ENCODE measurements at places on chromosomes 16 and 17.
A peak's percentile ranks its signal among the peaks of the same experiment; 100 is the strongest.

DNA sequence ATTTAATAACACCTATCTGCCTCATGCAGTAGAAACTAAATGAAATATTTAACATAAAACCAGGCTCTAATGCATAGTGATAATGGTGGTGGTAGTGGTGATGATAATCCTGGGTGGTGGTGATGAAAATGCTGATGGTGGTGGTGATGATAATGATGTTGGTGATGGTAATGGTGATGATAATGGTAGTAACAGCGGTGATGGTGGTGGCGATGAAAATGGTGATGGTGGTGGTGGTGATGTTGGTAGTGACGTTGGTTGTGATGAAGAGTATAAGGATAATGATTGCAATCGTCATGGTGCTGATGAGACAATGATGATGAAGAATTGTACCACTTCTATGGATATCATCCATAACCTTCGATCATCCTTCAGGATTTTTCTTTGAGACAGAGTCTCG, 173.7 kb upstream of the CDH11 start:
- no peak for DNase-seq

DNA sequence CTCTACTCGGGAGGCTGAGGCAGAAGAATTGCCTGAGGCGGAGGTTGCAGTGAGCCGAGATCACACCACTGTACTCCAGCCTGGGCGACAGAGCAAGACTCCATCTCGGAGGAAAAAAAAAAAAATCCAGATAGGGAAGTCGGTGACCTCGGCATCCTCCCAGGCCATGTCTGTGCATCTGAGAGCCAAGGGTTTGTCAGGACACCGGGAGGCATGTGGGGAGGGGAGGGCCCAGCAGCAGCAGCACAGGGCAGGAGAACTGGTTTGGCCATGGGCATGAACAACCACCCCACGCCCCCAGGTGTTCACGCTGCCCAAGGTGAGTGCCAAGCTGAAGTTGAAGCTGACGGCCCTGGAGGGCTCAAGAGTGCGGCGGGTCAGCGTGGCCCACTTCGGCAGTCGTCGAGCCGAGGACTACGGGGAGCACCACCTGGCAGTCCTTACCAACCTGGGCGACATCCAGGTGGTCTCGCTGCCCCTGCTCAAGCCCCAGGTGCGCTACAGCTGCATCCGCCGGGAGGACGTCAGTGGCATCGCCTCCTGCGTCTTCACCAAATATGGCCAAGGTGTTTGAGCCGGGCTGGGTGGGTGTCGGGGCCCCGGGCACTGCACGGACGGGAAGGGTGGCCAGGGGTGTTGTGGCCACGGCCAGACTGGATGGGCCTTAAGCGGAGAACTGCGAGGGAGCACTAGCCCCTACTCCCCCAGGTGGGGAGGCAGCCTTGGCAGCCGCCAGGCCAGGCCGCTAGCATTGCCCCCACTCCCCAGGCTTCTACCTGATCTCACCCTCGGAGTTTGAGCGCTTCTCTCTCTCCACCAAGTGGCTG, 14.7 kb upstream of the MYO15B start:
- no peak for DNase-seq

DNA sequence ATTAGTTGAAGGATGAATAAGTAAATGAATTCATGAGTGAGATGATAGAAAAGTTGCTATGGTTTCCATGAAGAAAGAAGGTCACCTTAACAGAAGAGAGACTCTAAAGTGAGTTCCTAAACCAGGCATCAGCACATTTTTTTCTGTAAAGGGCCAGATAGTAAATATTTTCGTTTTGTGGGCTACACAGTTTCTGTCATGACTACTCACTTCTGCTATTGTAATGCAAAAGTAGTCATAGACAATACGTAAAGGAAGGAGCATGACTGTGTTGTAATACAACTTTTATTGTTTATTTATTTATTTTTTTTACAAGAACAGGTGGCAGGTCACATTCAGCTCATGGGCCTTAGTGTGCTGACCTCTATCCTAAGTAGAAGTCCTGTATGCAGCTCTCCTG, 426.1 kb upstream of the DYNLRB2 start:
- DNase-seq, result no peak

DNA sequence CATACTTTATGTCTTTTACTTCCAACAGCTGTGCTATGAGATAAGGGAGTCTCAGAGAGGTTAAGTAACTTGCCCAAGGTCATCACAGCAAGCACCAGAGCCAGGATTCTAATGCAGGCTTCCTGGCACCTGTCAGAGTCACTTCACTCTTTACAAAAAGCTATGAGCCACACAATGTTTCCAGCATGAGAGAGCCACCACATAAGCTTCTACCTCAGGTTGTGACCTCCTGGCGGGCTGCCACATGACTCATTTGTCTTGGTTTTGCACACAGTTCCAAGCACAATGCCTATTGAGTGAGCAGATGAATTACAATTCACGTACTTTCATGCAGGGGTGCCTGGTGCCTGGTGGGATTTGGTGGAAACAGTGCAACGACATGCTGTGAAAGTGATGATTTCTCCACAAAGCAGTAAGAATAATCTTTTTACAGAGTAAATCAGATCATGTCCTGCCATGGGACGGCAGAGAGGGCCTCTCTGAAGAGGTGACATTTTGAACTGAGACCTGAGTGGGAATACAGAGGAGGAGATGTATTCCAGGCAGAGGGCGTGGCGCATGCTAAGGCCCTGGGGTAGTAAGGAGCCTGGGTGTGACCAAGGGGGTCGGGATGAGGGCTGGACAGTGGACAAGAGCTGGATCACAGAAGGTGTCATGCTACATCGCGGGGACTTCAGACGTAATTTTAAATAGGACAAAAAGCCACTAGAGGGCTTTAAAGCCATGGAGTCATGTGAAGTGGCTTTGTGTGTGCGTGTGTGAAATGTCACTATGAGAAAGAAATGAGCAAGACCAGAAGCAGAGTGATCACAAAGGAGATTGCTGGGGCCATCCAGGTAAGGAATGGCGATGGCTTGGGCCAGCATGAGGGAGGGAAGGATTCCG, 53.4 kb downstream of the CACNG3 start:
- DNase-seq, result peak; percentile 10

DNA sequence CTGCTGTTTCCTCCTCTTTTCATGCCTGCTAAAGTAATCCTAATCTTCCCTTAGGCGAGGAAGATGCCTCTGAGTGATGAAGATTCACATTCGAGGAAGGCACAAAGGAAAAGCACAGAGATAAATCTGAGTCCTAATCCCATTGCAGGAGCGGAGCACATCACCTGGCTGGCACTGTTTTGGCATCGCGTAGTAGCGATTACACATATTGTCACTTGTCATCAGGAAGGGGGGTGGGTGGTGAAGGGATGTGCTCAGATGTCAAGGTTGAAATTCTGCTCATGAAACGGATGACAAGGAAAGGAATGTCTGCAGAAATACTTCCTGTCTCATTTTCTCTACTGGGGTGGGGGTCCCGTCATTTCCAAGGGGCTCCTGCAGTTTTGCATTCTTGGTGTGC, 363.1 kb upstream of the EEF2KMT start:
- no peak for DNase-seq

- no peak for DNase-seq
Measured at GRCh38 chr17:20908313-20909267, 134.2 kb downstream of the USP22 start.

GRCh38 chr17:7586673-7587419, 3.0 kb downstream of the SOX15 start:
- DNase-seq, result no peak

DNA sequence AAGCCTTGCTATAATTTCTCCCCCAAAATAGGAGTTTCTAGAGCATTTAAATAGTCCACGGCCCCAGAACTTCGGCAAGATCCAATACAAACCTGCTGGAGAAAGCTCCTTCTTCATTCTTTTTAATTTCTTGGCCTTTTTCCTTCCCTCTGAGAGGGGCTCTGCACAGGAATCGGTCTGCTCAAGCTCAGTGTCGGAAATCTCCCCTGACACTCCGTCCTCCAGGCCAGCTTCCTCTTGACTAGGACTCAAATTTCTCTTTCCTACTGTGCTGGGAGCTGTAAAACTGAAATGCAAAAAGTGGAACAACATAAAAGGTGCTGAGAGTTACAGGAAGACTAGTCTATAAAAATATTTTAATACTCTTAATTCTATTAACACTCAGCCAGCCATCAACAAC, 183.3 kb downstream of the PARN start:
- DNase-seq, result no peak

GRCh38 chr17:79800325-79801155, 3.7 kb upstream of the CBX8 start:
- no peak for DNase-seq

DNA sequence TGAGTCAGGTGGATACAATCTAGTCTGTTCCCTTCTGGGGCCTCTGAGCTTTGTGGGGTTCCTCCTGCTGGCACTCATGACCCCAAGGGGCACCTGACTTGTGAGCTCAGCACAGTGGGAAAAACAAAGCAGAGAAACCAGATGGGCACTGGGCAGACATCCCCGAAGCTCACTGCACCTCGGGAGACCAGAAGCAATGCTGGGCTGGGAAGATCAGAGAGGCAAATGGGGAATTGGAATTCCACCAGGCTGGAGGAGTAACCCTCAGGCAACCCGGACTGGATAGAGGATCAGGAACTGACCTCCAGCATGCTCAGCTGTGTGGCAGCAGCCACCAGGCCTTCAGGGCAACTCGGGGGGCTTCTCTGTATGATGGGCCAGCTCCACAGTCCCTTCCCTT, 50.3 kb downstream of the ABCC12 start:
- DNase-seq, result no peak

GRCh38 chr16:53537626-53538025, 34.6 kb upstream of the AKTIP start:
- DNase-seq, result no peak

DNA sequence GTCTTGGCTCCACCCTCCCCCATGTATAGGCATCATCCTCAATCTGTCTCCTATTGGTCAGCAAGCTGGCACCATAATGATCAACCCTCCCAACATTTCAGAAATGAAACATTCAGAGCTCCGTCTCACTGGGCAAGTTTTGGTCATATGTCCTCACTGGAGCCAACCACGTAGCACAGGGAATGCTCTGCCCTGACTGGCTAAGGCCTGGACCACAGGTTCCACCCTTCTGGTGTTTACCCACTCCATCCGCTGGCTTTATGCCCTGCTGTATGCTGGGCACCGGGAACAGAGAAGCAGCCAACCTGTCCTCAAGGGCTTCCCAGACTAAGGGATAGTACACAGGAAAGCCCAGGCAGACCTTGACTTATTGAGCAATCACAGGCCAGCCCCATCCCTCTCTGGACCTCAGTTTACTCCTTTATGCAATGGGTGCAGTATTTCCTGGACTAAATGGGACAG, 20.5 kb downstream of the MYO15A start:
- no peak for DNase-seq

DNA sequence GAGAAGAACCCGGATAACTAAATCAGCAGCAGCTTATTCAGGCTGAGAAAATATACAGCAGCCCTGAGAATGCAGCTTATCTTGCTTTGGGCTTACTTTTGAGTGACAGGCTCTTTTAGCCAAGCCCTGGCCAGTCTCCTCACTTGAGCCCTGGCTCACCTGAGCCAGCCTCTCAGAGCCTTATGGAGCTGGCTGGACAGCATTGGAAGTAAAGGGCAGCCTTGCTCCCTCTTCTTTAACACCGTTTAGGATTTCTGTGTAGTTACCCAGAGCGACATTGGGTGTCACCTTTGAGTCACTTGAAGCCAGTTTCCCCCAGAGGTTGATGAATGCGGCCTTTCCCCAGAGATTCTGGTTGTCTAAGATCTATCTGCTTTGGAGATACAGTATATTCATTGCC, 7.7 kb upstream of the NPIPB2 start:
- DNase-seq, result no peak

DNA sequence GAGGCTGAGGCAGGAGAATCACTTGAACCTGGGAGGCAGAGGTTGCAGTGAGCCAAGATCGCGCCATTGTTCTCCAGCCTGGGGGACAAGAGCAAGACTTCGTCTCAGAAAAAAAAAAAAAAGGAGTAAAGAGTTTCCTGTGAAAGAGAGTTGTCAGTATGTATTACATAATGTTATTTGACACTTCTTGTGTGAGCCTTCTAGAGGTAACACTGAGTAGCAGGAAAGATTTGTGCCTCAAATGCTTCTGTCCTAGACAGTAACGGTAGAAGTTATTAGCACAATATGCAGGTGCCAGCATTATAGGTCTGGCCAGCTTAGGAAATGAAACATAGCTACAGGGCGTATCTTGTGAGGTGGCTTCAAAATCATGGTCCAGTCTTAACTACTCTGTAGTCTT, 6.2 kb downstream of the RPS6KB1 start:
- DNase-seq, result no peak

GRCh38 chr16:19223235-19224170, 55.5 kb downstream of the SYT17 start:
- no peak for DNase-seq

GRCh38 chr16:56630134-56630533, 2.3 kb upstream of the MT1M start:
- DNase-seq, result no peak

DNA sequence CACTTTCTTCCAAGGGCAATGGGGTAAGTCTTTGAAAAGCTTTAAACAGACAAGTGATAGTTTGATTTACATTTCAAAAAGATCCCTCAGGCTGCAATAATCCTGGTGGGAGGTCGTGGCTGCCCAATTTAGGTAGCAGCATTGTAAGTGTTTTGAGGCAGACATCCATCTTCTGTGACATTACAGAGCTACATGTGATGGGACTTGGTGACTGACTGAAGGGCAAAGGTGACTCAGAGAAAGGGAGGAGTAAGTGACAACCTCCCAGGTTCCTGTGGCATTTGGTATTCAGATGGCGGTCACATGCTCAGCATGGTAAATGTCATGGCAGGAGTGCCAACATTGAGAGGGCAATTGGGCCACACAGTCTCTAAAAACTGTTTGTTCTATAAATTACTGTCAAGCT, 26.5 kb downstream of the STAT3 start:
- no peak for DNase-seq

GRCh38 chr16:14501331-14502255, 128.5 kb downstream of the PARN start:
- peak; percentile 75 for DNase-seq

GRCh38 chr16:27967169-27967568, 96.3 kb downstream of the GSG1L start:
- DNase-seq, result no peak

DNA sequence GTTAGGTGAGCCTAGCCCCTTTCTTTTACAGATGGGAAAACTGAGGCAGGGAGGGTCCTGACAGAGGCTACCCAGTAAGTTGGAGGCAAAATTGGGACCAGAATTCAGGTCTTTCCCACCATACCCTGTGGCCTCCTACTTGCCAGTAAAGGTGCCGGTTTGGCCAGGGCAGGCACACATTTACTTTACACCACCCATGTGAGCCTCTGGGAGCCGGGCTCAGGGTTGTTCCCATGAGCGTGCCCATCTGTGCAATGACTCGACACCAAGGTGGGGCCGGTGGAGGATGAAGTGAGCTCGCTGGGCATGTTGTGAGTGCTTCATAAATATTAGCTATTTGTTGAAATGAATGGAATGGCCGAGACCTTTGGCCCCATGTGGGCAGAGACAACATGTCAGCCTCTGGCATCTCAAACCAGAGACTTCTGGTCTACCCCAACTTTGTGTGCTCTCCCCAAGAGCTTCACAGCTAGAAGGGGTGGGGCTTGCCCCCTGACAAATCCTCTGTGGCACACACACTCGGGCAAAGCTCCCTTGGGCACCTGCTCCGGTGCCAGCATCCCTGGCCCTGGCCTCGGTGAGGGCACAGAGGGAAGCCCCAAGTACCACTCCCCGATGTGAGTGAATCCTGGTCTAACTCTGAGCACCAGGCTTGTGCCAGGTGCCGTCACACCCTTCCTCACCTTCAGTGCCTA, 60.1 kb downstream of the SRCIN1 start:
- DNase-seq, result no peak
